ENCODE measurements at places on chromosomes 2 and 18.
A peak's percentile ranks its signal among the peaks of the same experiment; 100 is the strongest.

- DNase-seq = no peak
Observed at GRCh38 chr2:57842531-57842930, 204.1 kb upstream of the VRK2 start.

- no peak for DNase-seq
Observed at GRCh38 chr2:74130211-74130995, 17.3 kb downstream of the BOLA3 start.

DNA sequence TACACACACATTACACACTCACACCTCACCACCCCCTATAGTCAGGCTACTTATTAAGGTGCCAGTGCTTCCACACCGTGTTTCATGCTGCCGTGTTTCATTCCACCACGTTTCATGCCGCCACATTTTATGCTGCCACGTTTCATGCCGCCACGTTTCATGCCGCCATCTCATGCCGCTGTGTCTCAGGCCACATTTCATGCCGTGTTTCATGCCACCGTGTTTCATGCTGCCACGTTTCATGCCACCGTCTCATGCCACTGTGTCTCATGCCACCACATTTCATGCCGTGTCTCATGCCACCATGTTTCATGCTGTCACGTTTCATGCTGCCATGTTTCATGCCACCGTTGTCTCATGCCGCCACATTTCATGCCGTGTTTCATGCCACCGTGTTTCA, 65.1 kb downstream of the MBOAT2 start:
- DNase-seq = no peak

- DNase-seq = peak; percentile 41
Observed at GRCh38 chr2:171086352-171087290, 74.1 kb downstream of the TLK1 start.

DNA sequence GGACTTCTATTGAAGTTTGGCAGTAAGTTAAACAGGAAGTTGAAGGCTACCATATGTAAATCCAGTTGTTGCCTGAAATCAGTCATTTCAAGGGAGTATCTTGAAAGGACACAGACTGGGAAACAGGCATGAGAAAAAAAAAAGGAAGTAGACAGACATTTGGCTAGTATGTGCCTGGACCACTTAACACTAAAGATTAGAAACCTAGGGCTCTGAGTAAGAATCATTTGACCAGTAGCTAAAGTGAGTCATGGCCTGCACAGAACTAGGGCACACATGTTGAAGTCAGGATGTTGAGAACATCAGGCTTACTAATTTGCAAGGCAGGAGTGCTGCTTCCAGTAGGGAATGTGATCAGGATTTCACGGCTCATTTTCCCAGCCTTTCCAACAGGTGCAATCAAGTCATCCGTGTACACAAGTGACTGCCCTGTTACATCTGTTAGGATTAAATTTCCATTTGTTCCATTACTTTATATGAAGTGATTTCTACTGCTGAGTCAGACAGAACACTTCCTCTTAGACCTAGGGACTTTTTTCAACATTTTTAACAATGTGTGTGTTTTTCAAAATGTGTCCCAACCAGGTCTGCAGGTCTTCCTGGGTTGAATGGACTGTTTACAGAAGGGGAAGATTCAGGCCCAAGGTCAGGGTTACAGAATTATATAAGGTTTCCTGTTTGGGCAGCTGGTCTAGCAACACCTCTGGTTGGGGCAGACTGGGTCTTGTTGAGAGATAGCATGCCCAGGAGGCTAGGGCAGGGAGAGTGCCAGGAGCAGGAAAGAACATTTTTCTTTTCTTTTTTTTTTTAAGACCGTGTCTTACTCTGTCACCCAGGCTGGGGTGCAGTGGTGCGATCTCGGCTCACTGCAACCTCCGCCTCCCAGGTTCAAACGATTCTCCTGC, 145.6 kb downstream of the TGIF1 start:
- peak; percentile 84 for DNase-seq

DNA sequence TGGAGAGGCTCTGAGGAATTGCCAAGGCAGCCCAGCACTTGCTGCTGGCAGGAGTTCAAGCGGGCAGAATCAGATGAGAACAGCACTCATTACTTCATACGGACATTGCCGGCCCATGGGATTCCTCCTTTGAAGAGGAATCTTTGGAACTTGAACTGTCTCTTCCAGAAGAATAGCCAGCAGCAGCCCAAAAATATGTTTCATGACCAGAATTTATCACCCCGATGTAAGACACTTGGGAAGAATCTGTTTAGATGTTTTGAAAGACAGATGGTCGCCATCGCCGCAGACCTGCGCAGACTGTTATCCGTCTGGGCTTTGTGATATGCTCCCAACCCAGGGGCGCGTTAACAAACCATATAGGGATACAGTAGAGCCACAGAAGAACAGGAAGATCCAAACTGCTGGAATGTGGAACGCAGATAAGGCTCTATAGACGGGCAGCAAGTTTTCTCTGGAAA, 3.7 kb upstream of the ADI1 start:
- peak; percentile 37 for DNase-seq
